ENCODE measurements at places on chromosomes 13 and 19. TPM values are rescaled to one million over a fixed set of nuclear protein-coding genes. Genes with fewer than 3 reads are reported as not detected.

DNA sequence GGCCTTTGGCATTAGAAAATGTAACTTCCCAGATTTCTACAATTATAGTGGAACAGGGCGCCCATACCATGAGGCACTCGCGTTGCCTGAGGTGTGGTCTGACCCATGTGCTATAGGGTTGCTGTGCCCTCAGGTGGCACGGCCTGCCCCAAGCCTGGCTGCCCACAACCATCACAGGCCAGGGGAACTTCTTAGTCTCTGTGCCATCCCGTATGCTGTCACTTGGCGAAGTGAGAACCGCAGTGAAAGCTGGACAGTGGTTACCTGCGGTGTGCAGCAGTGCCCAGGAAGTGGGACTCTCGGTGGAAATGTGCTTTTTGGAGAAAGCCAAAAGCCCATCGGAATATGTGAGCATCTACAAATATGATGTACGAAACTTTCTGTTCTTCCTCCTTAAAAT is 88.2 kb upstream of the GPR183 start:
- DNase-seq = no peak

Gene SHISA2
- total RNA-seq = 0.19 TPM

- DNase-seq = no peak
Measured at GRCh38 chr13:99031832-99032231, 54.0 kb upstream of the DOCK9 start.

- peak; percentile 24 for DNase-seq
Measured at GRCh38 chr13:113635709-113636108, 22.3 kb downstream of the ATP4B start.

GRCh38 chr19:18594096-18594823 is 5.7 kb downstream of the REX1BD start:
- peak; percentile 93 for DNase-seq

- DNase-seq = no peak
Measured at GRCh38 chr19:58118979-58119733, 21.1 kb upstream of the ZSCAN18 start.

DNA sequence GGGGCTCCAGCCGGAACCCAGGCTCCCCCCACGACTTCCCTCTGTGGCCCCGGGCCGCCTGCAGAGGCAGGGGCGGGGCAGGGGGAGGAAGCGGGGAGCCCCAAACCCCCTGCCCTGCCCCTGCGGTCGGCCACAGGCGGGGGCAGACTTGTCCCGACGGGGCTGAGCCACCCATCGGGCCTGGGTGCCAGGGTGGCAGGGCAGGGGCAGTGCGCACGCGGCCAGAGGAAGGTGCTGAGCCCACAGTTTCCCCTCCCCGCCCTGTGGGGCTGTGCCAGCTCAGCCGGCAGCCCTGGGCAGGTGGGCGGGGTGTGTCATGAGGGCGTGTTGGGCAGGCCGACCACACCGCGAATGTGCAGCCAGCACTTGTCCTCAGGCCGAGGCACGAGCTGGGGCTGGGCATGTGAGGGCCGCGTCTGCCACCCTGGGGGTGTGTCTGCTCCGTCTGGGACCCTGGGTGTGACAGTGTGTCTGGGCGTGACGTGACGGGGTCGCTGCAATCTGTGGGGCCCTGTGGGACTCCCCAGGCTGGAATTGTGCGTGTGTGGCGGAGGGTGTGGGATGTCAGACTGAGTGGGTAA is 17.7 kb downstream of the CCDC97 start:
- peak; percentile 85 for DNase-seq

DNA sequence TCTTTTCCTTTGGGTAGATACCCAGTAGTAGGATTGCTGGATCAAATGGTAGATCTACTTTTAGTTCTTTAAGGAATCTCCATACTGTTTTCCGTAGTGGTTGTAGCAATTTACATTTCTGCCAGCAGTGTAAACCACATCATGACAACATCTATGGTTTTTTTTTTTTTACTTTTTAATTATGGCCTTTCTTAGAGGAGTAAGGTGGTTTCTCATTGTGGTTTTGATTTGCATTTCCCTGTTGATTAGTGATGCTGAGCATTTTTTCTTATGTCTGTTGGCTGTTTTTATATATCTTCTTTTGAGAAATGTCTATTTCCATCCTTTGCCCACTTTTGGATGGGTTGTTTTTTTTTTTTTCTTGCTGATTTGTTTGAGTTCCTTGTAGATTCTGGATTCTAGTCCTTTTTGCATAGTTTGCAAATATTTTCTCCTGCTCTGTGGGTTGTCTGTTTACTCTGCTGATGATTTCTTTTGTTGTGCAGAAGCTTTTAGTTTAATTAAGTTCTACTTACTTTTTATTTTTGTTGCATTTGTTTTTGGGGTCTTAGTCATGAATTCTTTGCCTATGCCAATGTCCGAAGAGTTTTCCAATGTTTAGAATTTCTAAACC is 38.8 kb downstream of the TDRD3 start:
- DNase-seq = no peak

GRCh38 chr13:43156916-43157315 is 133.5 kb downstream of the DNAJC15 start:
- no peak for DNase-seq

- DNase-seq = no peak
Measured at GRCh38 chr19:9456018-9456689, 20.8 kb upstream of the ZNF266 start.

GRCh38 chr19:40139533-40140287 is 49.0 kb upstream of the ZNF780A start:
- no peak for DNase-seq

GRCh38 chr13:109148243-109148642 is 518.8 kb downstream of the MYO16 start:
- DNase-seq = no peak

Gene MIR17HG
- 7.7 TPM for total RNA-seq

Gene ZNF296
- 0.45 TPM for total RNA-seq

GRCh38 chr13:21075011-21075378 is 13.6 kb upstream of the LATS2 start:
- no peak for DNase-seq

DNA sequence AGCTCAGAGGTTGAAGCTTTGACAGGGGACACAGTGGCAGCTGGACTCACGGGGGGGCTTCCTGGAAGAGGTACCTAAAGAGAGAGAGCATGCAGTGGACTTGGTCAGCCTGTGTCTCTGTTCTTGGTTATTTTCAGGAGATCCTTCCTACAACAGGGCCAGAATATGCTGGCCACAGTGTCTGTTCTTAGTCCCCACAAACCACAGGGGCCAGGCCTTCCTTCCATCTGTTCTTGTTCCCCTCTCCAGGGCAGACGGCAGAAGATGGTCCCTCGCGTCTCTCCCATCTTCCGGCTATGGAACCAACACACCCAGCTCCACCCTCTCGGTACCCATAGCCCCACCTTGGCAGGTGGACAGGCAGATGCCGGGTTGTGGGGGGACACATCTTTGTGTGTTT is 24.8 kb downstream of the MAST3 start:
- no peak for DNase-seq

DNA sequence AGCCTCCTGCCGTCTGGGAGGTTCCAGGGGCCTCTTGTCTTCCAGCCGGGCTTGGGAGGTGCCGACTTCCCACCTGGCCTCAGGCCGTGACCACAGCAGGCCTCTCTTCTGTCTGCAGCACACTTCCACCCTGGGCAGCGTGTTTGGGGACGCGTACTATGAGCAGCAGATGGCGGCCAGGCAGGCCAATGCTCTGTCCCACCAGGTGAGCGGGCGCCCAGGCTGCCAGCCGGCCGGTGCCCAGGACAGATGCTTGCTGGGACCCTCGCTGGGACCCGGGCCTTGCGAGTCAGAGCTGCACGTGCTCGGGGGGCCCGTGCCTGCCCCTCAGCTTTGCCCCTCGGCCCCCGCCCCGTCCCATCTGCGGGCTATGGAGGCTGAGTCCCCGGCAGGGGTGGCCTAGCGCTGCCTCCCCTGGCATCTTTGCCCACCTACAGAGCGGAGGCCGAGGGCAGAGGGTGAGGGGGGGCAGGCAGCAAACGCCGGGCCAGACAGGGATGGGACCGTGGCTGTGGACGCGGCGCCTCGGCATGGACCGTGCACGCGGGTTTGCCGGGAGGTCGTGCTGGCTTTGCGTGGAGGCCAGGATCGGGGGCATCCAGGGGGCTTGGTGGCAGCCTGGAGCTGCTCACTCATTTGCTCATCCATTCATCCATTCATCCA is 16.2 kb downstream of the COMP start:
- DNase-seq = no peak

Gene ZNF415
- total RNA-seq = 10.3 TPM

- DNase-seq = no peak
Measured at GRCh38 chr19:35851213-35852028, 883 bp downstream of the NPHS1 start.

Gene ZNF530
- 2.5 TPM for total RNA-seq

DNA sequence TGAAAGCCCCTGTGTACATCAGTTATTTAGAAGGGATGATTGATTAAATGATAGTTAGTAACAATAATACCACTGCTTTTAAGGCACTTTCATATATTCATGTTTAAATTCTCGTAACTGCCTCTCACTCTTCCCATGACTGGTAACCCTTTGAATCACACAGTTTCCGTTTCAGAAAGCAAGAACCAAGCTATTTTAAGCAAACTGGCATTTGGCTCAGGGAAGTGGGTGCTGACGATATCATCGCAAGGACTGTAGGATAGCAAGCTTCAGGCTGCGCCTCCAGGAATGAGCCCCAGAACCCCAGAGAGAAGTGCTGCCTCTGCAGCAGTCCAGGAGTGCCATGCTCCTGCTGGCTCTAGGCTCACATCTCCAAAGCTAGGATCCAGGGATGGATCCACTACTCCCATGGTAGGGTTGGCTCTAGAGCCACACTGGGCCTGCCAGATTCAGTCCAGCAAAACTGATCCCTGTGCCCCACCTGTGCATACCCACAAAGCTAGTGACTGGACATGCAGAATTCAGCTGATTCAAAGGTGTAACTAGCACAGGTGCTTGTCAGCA is 313.5 kb downstream of the SLC7A1 start:
- DNase-seq = no peak

GRCh38 chr13:35874704-35875103 is 256.5 kb downstream of the DCLK1 start:
- DNase-seq = no peak

DNA sequence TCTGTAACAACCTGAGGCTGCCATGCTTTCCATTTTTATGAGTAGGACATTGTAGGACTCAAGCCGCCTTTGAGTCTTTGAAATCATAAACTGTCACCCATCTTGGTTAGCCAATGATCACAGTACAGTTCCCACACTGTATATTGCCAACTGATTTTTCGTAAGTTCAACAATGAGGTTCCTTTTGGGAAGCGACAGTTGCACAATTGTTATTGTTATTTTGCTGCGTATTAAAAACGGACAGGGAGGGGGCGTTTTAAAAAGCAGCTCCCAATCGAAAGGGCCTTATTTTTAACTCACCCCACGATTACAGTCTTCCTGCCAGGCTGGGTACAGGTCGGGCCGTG is 601 bp downstream of the SLC46A3 start:
- DNase-seq = no peak

Gene ZNF665
- 4.4 TPM for total RNA-seq

DNA sequence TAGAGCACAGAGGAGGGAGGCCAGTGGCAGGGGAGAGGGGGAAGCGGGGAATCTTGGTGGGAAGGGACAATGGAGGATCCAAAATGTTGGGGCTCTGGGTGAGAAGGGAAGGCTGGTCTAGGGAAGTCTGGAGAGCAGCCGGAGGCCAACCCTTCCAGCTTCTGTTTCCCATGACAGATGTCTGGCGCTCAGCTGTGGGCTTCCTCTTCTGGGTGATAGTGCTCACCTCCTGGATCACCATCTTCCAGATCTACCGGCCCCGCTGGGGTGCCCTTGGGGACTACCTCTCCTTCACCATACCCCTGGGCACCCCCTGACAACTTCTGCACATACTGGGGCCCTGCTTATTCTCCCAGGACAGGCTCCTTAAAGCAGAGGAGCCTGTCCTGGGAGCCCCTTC is 1.1 kb downstream of the PSENEN start:
- no peak for DNase-seq

GRCh38 chr19:5154129-5154798 is 185.4 kb downstream of the KDM4B start:
- no peak for DNase-seq

- DNase-seq = no peak
Measured at GRCh38 chr13:101390461-101390860, 25.8 kb downstream of the NALCN start.

- DNase-seq = peak; percentile 66
Measured at GRCh38 chr19:10503002-10503789, at the start of gene KEAP1. Gene KEAP1 (minus strand): TSS chr19:10503356. CDS start chr19:10500033, 3,323 bp downstream.

GRCh38 chr19:1093330-1093729 is 1.8 kb downstream of the POLR2E start:
- no peak for DNase-seq

DNA sequence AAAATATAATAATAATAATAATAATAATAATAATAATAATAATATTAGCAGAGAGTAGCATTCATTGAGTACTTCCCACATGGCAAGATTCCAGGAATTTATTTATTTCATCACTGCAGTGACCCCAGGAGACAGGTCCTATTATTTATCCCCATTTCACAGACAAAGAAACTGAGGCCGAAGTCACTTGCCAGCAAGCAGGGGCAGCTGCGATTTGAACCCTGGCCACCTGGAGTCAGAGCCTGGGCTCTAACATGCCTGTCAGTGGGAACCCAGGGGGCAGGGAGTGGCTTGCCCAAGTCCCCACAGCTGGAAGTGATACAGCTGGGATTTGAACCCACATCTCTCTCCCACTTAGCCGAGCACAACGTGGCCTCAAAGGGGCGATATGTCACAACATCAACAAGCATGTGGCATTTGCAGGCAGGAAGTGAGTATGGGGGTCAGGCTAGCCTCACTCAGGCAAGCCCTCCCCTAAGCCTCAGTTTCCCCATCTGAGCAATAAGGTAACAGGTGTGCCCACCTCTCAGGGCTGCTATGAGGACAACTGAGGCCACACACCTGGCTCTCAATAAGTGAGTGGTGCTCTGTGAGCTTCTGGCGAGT is 2.9 kb downstream of the SHFL start:
- DNase-seq = no peak

DNA sequence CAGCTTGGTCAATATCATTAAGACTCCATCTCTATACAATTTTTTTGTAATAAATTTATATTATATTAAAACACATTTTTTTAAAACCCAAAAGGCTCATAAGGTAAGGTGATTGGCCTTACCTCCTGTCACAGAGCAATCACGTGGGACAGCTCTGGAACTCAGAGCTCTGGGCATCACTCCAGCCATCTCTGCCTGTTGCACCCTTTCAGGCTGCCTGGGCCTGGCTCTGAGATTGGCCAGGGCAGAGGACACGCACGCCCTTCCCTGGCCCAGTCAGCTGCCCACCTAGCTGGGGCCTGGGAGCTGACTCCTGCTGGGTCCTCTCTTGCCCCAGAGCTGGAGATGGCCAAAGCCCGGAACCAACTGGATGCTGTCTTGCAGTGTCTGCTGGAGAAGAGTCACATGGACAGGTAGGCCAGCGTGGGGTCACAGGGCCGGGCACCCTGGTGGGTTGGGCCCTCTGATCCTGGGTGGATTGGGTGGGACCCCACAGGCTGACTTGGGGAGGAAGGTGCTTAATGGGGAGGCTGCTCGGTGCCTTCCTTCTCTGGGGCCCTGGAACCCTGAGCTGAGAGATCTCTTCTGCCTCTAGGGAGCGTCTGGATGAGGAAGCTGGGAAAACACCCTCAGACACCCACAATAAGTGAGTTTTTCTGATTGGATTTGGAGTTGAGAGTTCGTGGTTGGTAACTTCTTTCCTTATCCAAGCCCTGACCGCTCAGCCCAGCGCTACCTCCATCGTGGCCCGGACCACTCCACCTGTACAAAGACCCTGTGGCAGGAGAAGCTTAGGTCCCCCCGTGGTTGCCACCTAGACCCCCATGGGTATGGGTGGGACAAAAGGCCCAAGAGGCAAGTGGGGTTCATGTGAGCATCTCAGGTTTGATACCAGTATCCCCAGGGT is 3.7 kb downstream of the LIN37 start:
- DNase-seq = no peak

Gene ZNF345
- total RNA-seq = 6.8 TPM
